ENCODE measurements at places on chromosomes 6 and 20. TPM values are rescaled to one million over a fixed set of nuclear protein-coding genes. Genes with fewer than 3 reads are reported as not detected.

Gene BTNL2
- polyA plus RNA-seq: 1.3 TPM

Gene CENPW
- polyA plus RNA-seq: 35.0 TPM

Gene GGTLC1
- polyA plus RNA-seq: not detected

Gene BFSP1
- polyA plus RNA-seq: 4.4 TPM

Gene TMEM151B
- 0.59 TPM for polyA plus RNA-seq

Gene RIMS1
- polyA plus RNA-seq: 2.4 TPM

Gene MUC22
- polyA plus RNA-seq: not detected

Gene B4GALT5
- polyA plus RNA-seq: 50.5 TPM

Gene HEY2
- 7.3 TPM for polyA plus RNA-seq
